ENCODE measurements at places on chromosomes 16 and 17.

- DNase-seq: no peak
These were observed 35.0 kb downstream of the DHRS7B start for GRCh38 chr17:21161498-21162393.

- DNase-seq: no peak
These were observed at the start of gene HIGD1B for GRCh38 chr17:44847586-44847985. Gene HIGD1B (plus strand): TSS chr17:44847883. CDS start chr17:44848153, 270 bp downstream.

DNA sequence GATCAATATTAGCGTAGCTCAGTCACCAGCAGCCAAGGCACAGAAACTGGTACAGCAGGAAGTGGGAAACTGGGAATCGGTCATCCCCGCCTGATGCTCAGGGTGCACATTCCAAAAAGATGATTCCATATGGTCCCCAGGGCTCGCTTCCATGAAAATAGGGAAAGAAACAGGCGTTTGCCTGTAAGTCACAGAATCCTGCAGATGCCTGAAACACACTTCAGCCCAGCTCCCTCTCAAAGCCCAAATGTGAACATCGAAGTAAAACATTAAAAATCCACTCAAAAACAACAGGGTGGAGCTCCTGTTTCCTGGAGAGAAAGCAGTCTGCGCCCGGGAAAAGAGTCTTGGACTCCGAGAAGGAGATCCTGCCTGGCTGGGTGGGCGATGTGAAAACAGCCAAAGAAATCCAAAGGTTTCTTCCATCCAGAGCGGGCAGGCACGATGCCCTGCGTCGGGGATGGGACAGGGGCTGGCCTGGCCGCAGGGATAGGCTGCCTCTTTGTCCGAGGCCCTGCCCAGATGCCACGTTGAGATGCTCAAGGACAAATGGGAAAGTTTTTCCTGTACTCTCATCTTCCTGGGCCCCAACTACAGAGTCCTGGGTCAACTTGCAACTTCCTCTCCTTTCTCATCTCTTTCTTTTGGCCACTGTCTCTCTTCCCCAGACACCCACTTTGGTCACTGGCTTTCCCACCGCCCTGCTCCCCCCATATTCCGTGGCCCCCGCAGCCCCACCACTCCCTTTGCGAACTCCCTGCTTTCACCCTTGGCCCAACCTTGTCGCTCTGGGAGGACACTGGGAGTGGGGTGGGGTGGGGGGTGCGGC is 743 bp downstream of the WIPI1 start:
- DNase-seq: no peak

DNA sequence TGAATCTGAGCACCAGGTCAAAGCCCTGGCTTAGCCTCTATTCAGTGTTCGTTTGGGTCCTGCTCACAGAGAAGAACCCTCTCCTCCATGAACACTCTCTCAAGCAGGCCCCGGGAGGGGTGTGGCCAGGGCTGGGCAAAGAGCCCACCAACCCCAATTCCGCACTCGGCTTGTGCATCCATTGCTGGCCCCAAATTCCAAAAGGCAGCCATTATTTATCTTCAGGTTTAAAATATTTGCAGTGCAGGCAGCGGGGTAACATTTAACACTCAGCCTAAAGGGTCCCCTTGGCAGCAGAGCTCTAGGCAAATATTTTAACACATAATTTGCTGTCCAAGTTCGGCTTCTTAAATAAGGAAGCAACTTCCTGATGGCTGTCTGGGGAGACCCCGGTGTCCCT is 115.7 kb downstream of the ZNF423 start:
- no peak for DNase-seq

GRCh38 chr17:14760212-14760611 is 459.3 kb downstream of the HS3ST3B1 start:
- DNase-seq: no peak

DNA sequence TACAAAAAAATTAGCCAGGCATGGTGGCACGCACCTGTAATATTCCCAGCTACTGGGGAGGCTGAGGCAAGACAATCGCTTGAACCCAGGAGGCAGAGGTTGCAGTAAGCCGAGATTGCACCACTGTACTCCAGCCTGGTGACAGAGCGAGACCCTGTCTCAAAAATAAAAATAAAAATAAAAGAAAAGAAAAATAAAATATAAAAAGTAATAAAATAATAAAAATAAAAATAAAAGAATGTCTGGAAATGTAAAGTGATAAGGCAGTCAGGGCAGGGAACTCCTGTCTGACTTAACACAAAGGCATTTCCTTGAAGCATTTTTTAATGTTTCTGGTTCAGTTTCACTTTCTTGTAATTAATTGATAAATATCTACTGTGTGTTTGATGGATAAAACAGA is 34.7 kb upstream of the DNAJA2 start:
- DNase-seq: no peak

- DNase-seq: no peak
These were observed 253.9 kb downstream of the SLC39A11 start for GRCh38 chr17:72838581-72838980.

DNA sequence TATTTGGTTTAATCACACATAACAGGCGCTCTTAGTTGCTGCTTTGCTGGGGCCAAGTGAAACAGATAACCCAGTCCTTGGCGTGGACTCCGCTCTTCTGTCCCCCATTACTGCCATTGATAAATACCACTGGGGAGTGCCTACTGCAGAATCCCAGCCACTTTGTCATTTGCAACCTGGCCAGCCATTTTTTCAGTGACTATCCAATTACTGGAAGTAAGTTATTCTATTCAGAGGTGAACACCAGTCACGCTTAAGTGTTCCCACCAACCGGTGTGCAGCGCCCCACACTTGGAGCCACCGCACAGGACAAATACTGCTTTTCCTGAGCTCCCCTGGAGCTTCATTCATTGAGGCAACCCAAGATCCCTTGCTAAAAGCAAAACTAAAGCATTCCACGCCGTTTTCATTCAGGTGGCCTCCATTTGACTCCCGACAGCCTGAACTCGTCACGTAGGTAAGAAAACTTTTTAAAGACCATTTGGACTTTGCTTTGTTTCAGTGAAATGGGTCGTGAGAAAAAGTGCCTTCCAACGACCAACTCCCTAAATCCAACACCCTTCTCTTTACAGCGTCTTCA is 1.8 kb downstream of the USP7 start:
- no peak for DNase-seq

GRCh38 chr16:13052431-13052830 is 151.0 kb downstream of the SHISA9 start:
- DNase-seq: no peak

DNA sequence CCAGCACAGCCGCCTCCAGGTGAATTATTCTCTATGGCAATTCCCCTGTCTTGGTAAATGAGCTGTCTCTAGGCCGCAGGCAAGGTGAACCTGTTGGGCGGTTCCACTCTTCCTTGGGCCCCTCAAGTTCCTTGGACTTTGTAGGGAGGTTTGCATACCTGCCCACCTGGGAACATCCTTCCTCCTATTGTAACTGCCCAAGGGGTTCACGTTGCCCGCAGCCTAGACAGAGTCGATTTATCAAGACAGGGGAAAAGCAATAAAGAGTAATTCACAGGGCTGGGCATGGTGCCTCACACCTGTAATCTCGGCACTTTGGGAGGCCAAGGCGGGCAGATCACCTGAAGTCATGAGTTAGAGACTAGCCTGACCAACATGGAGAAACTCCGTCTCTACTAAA is 122.5 kb downstream of the KCNJ18 start:
- no peak for DNase-seq

DNA sequence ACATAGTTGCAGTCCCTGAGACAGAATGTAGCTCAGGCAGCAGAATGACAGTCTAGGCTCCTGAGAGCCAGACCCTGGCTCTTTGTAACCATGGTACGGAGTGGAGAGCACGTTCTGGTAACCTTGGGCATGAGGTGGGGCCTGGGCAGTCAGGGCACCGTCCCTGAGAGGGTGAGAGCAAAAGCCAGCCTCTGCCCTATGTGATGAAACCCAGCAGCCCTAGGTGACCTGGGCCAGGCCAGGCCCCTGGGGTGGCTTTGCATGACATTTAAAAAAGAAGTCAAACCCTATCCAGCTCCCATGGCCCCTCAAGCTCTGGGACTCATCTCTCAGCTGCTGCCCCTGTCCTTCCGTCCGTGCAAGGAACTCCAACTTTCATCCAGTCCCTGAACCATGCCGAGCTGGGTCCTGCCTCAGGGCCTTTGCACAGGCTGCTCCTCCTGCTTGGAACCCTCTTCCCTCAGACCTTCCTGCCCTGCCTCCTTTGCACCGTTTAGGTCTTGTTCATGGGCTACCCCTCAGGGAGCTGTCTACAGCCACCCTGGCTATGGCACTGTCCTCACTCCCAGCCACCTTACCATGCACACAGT is 188.6 kb downstream of the NTN1 start:
- DNase-seq: no peak

- no peak for DNase-seq
These were observed 28.3 kb upstream of the SLC38A10 start for GRCh38 chr17:81323411-81323868.

DNA sequence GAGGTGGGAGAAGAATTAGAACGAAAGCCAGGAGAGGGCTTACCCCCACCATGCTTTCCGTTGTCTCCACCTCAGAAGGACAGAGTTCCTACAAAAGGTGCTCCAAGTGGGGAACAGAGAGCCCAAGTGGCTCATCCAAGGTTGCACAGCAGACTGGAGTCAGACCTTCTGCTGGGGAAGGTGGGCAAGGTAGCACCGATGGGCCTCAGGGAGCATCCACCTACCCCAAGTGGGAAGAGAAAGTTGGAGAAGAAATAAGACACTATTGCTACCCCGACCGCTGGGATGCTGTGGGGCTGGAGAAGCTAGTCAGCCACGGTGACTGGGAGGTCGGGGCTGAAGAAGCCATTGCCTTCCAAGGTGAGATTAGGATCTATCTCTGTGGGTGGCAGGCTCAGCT is 21.5 kb downstream of the UNC119 start:
- no peak for DNase-seq

GRCh38 chr16:1877804-1878203 is 5.8 kb upstream of the MEIOB start:
- DNase-seq: no peak

DNA sequence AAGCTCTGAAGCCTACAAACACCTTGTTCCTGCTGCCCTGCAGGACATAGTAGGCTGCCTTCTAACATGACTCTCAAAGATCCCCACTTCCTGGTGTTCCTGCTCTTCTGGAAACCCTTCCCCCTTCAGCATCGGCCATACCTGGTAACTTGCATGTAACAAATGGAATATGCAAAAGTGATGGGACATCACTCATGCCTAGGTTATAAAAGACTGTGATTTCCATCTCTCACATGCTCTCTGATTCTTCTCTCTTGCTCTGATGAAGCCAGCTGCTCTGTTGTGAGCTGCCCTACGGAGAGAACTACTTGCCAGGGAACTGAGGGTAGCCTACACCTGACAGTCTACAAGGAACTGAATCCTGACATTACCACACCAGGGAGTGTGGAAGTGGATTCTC is 72.9 kb upstream of the IRX6 start:
- DNase-seq: no peak

- DNase-seq: no peak
These were observed 111.7 kb downstream of the SPECC1 start for GRCh38 chr17:20120836-20121235.

DNA sequence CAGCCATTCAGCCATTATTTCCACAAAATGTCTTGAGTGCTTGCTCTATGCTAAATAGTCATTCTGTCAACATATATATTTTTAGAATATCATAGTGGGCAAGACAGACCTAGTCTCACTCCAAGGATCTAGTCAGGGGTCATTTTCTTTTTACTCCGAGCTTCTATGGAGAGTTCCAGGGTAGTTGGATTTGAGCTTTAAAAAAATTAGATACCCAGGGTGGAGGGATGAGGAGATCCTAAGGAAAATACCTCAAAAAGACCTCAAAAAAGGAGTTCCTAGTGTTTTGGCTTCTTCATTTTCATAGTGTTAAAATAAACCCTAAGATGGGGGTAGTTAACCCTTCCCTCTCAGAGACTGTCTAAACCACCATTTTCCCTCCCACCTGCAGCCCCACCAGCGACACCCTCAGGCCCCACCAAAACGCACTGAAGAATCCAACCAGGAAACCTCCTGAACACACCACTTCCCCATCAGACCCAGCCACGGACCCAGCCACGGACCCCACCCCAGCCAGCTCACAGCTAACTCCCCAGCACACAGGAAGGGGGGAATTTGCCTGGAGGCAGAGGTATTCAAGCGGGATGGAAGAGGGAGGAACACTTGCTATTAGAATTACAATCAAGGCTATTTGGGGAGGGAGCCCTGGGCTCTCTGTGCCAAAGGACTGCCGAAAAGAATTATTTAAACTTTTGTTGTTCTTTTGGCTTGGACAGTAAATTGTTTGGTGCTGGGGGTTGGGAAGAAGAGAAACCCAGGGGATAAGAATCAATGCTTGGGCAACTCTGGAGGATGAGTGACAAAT is 2.2 kb downstream of the ETV4 start:
- no peak for DNase-seq

GRCh38 chr17:2905269-2905668 is 109.0 kb downstream of the RAP1GAP2 start:
- DNase-seq: no peak

DNA sequence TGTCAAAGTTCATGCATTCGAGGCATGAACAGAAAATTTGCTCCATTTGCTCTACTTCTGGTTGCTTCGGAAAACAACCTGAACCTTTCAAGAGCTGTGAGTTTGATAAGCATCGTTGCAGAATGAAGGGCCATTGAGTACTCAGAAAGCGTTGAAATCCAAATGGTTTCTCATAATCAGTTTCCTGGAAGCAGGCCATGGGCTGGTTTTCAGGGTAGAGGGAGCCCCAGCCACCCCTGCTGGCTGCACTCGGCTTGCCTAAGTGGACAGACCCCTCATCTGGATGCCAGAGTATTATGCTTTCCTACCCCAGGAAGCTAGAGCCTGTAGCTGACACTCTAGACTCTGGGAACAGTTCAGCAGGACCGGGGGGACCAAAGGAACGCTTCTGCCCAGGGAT is 24.4 kb downstream of the SCNN1G start:
- DNase-seq: no peak

GRCh38 chr17:80698297-80698696 is 153.7 kb downstream of the RPTOR start:
- no peak for DNase-seq

Measured in SIG-M5 (cell line).